ENCODE measurements at places on chromosomes 5 and 9. TPM values are rescaled to one million over a fixed set of nuclear protein-coding genes. Genes with fewer than 3 reads are reported as not detected.

Gene CTXN3
- not detected for polyA plus RNA-seq

- no peak for DNase-seq
These were observed 215.3 kb downstream of the MEF2C start for GRCh38 chr5:88667496-88668201.

Gene SH3TC2
- polyA plus RNA-seq: not detected

DNA sequence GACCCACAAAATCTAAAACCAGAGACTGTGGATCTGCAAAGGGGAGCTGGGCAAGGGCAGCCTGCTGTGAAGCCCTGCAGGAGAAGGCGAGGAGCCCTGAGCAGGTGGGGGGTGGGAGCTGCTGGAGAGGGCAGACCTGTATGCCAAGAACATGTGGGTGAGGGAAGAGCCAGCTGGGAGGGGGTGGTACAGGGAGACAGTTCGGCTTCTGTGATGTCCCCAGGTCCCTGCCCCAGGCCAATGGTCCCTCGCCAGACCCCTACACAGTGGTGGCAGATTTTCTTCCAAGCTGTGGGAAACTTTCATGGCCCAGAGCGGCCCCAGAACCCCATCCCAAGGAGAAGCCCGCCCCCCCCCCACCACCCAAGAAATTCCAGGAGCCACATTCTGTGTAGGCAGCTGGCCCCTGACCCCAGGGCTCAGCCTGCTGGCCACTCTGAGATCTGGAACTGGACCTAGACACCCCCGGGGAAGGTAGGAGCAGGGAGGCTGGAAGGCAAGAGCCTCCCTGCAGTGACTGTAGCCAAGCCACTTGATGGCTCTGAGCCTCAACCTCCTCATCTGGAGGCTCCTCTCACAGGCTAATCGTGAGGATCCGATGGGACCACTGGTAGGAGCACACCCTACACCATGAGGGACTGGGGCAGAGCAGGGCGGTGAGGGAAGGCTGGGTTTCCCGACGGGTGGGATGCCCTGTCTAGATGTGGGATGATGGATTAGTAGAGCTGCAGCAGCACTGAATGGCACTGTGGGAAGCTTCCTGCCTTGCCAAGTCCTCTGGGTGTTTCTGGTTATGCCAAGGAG lies 22.6 kb upstream of the CSF1R start:
- DNase-seq: no peak

Gene BASP1
- 0.10 TPM for polyA plus RNA-seq

Gene PIP5K1B
- polyA plus RNA-seq: not detected

GRCh38 chr9:130845254-130845653 lies 10.2 kb downstream of the ABL1 start:
- no peak for DNase-seq

- DNase-seq: no peak
These were observed 20.4 kb downstream of the PPP1R2B start for GRCh38 chr5:156870498-156870839.

DNA sequence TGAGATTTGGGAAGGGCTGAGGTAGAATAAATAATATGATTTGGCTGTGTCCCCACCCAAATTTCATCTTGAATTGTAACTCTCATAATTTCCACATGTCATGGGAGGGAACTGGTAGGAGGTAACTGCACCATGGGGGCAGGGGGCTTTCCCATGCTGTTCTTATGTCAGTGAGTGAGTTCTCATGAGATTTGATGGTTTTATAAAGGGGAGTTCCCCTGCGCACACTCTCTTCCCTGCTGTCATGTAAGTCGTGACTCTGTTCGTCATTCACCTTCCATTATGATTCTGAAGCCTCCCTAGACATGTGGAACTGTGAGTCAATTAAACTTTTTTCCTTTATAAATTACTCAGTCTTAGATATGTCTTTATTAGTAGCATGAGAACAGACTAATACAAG lies 115.5 kb upstream of the STARD4 start:
- no peak for DNase-seq

Gene DNM1
- polyA plus RNA-seq: not detected

Gene SHC3
- not detected for polyA plus RNA-seq

- no peak for DNase-seq
These were observed 44.1 kb downstream of the ANGPTL2 start for GRCh38 chr9:127078336-127078735.

GRCh38 chr5:96875791-96876291 lies 459 bp upstream of the ERAP2 start:
- peak; percentile 34 for DNase-seq

Gene CNTFR
- polyA plus RNA-seq: not detected

Gene LRRC70
- polyA plus RNA-seq: 0.33 TPM

Gene C9
- polyA plus RNA-seq: not detected

- DNase-seq: no peak
These were observed 172.6 kb downstream of the FGF18 start for GRCh38 chr5:171592076-171592475.

- no peak for DNase-seq
These were observed 633.5 kb downstream of the DTWD2 start for GRCh38 chr5:118354797-118355196.

GRCh38 chr5:147983742-147984141 lies 77.4 kb upstream of the C5orf46 start:
- DNase-seq: no peak
